Islet precursor cell (in vitro differentiated cells): ENCODE measurements at places on chromosomes 5 and 9.

- no peak for DNase-seq
Observed at GRCh38 chr5:124050120-124050770, 538.3 kb downstream of the CSNK1G3 start.

GRCh38 chr9:136858844-136859757, 7.0 kb downstream of the MAMDC4 start:
- DNase-seq, result no peak

DNA sequence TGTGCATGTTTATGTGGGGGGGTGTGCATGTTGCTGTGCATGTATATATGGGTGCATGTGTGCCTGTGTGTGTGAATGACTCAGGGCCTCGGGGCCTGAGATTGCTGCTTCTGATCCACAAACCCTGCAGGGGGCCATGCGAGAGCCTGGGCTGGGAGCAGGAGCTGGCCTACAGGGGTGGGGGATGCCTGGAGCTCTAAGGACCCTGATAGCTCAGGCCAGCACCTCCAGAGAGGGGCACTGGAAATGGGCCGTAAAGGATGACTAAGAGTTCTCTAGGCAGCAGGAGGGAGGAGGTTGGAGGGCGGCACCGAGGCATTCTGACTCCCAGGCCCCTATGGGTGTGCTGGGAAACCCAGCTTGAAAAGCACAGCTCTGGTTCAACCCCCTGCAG, 6.9 kb upstream of the UBAC1 start:
- no peak for DNase-seq

GRCh38 chr9:123940721-123941523, 11.0 kb upstream of the DENND1A start:
- DNase-seq, result no peak

GRCh38 chr9:130448771-130449603, 4.2 kb downstream of the ASS1 start:
- no peak for DNase-seq

- no peak for DNase-seq
Observed at GRCh38 chr5:171776213-171776612, 9.4 kb upstream of the SMIM23 start.

- DNase-seq, result no peak
Observed at GRCh38 chr5:138033907-138034306, 1.0 kb upstream of the FAM13B start.

GRCh38 chr9:135531096-135531495, 9.9 kb downstream of the LCN1 start:
- DNase-seq, result peak; percentile 30

GRCh38 chr5:125137535-125137934, 391.1 kb upstream of the ZNF608 start:
- no peak for DNase-seq
